ENCODE measurements at places on chromosomes 7 and 10.

DNA sequence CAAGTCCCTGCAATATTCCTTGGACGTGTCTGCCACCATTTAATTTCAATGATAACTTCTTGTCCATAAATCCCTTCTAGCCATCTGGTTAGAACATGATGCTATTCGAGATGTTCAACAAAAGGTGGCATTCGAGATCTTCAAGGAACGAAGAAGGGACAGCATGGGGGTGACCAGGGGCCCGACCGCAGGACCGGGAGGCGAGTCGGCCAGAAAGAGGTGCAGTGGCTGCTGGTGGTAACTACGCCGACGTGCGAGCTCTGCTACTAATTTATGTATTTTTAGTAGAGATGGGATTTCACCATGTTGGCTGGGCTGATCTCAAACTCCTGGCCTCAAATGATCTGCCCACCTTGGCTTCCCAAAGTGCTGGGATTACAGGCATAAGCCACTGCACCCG, 4.7 kb downstream of the OPTN start:
- no peak for DNase-seq

DNA sequence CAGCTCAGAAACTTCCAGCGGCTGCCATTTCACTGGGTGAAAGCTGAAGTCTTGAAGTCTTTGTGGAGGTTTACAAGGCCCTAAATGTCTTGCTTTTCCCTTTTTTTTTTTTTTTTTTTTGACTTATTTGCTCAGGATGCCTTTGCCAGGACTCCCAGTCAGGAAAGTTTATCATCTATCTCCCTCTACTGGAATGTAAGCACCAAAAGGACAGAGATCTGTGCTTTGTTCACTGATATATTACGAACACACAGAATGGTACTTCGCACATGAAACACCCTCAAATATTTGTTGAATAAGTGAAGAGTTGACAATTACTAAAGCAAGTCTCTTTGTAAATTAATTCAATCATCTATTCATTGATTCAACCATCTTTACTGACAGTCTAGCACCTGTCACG, 23.2 kb downstream of the ABCB4 start:
- DNase-seq: no peak

GRCh38 chr7:129356176-129356575, 78.1 kb upstream of the STRIP2 start:
- no peak for DNase-seq

- DNase-seq: no peak
Measured at GRCh38 chr7:111998326-111998725, 207.9 kb downstream of the DOCK4 start.

- peak; percentile 45 for DNase-seq
Measured at GRCh38 chr7:111752022-111752582, 189.8 kb upstream of the IMMP2L start.

Data from T-helper 1 cell (primary cell).